ENCODE measurements at places on chromosomes 7 and 10. TPM values are rescaled to one million over a fixed set of nuclear protein-coding genes. Genes with fewer than 3 reads are reported as not detected.

Gene GPR15LG
- not detected for total RNA-seq

Gene SPOCK2
- total RNA-seq, result 5.3 TPM

Gene STX1A
- 40.5 TPM for total RNA-seq

Gene LIPN
- total RNA-seq, result not detected

Gene NRP1
- 21.7 TPM for total RNA-seq

Gene TMEM196
- total RNA-seq, result not detected

Gene TMEM236
- 0.20 TPM for total RNA-seq

DNA sequence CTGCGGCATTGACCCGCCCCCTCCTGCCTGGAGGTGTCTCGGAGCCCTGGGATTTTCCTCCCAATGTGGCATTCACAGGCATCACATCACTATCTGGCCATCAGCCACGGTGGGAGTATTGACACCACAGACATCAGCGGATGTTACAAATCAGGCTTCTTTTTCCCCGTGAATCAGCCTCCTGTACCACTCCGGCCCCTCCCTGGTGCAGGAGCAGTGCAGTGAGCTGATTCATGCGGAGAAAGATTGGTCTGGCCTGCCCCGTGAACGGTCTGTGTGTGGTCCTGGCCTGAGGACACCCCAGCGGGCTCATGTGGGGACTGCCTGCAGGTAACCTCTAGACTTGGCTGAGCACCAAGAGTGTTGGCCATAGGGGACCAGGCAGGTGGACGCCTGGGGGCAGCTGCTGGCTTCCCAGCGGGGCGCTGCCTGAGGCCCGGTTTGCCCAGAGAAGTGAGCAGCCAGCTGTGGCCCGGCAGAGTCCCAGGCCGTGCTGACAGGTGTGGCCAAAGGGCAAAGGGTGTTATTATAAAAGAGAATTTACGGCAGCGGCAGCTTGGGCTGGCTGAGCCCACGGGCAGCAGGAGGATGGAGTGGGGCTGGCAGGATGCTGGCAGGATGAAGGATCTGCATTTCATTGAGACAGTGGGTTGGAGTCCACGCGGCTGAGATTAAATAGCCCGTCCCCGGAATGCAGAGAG is 32.1 kb upstream of the GNA12 start:
- peak; percentile 30 for DNase-seq

- no peak for DNase-seq
These were observed 88.8 kb upstream of the TMEM26 start for GRCh38 chr10:61541960-61542359.

GRCh38 chr10:94219829-94220228 is 142.9 kb downstream of the NOC3L start:
- no peak for DNase-seq

DNA sequence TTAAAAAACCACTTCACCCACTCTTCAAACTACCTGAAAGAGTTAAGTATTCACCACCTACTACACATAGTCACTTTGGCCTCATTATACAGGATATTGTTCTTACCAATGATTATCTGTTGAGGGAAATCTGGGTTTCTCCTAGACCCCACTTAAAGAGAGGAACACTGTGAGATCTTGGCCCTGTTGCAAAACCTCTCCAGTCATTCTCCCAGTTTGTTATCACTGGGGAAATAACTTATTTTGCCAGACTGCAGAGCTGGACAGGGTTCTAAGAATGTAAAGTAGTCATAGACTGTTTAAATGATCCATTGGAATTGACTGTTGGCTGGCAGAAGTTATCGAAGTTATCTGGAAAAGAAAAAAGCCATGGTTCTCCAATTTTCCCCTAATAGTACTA is 143.8 kb downstream of the HGF start:
- DNase-seq, result no peak

DNA sequence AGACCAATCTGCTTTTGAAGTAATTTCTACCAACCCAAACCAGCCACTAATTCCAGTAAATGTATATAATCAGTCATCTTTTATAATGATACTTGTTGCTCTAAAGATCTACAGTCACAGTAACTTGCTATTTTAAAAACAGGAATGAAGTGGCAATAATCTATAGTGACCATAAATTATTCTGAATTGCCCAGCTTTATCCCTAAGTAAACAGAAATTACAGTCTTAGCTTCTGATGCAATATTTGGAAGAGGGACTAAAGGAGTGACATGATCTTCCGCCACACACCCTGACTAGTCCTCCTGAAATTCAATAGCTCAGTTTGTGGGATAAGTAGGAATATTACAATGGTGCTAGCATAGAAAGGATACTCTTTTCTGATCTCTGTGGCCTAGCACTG is 96.1 kb downstream of the ATE1 start:
- no peak for DNase-seq

DNA sequence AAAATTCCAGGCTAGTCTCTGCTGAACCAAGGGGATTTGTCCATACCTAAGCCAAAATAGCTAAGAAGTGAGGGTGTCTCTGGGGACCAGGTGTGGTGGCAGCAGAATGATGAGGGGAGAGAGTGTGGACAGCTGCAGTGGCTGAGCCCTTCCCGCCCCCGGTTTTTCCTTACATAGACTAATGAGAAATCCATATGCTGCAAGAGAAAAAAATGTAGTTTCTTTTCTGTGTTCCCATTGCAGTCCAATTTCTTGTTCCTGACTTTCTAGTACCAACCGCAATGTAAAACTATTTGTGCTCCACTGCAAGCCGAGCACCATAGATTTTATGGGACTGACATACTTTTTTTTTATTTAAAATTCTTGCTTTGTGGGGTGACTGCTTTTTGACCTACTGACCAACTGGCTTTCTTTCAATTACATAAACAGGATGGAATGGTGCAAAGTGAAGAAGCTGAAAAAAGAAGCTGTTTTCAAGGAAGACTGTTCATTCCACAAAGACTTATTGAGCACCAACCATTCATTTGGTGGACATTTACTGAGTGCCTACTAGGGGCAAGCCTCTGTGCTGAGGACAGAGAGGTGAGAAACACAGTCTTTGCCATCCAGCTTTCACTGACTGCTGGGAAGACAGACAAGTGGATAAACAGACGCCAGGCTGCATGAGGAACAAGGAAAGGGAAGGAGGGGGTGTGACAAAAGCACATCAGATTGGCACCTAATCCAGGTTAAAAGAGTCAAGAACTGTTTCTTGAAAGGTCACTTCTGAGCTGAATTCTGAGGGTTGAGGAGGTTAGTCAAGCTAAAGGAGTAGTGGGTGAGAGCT is 9.8 kb downstream of the CEP41 start:
- DNase-seq, result no peak

GRCh38 chr7:6453734-6454133 is 6.0 kb upstream of the DAGLB start:
- DNase-seq, result peak; percentile 90

DNA sequence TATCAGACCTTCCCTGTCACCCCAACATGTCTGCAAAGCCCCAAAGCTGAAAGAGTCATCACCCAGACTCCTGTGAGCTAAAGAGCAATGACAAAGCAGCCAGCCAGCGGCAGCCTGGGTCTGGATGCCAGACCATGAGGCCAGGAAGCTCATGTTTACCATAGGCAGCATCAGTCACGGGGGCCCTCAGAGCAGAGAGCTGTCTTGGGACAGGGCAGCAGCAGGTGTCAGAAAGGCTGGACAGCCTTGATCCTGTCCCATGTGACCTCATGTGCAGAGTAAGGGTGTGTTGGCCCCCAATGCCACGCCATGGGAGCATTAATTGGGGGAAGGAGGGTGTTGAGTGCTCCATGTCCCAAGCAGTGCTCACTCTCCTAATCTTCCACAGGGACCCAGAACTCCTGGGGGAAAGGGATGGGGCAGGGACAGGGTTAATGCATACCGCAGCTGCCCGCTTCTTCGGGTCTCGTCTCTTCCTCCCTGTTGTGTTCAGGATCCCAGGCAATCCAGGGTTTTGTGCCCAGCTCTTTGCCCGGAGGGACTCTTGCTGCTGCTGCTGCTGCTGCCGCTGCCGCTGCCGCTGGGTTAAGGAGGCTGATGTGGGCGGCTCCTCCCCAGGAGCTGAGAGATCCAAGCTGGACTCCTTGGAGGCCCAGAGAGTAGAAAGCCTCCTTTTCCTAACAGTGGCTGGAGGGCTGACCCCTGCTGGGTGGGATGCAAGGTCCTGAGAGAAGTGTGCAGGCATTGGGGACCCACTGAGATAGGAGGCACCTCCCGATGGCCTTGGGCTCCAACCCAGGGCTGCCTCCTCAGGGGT is 7.1 kb downstream of the CCDC201 start:
- no peak for DNase-seq

- DNase-seq, result peak; percentile 49
These were observed 46.1 kb downstream of the CYTH3 start for GRCh38 chr7:6226194-6226799.

DNA sequence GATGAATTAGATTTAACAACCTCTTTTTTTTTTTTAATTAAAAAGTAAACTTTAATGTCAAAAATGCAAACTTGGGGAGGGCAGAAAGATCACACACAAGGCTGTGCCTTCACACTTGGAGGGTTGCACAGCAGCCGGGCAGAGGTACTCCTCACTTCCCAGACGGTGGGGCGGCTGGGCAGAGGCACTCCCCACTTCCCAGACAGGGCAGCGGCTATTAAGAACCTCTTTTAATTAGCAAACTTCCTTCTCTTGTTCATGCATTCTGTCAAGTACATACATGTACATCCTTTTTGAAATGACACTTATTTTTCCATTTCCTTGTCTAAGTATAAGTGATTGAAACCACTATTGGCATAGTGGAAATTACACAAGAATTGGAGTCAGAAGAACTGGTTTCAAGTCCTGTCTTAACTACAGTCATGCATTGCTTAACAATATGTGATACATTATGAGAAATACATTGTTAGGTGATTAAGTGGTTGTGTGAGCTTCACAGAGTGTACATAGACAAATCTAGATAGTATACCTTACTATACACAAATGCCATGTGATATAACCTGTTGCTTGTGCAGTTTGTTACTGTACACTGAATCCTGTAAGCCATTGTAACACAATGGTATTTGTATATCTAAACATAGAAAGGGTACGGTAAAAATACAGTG is 26.5 kb downstream of the BTRC start:
- peak; percentile 84 for DNase-seq

- peak; percentile 35 for DNase-seq
These were observed 67.5 kb upstream of the IGFBP3 start for GRCh38 chr7:45988405-45989057.

DNA sequence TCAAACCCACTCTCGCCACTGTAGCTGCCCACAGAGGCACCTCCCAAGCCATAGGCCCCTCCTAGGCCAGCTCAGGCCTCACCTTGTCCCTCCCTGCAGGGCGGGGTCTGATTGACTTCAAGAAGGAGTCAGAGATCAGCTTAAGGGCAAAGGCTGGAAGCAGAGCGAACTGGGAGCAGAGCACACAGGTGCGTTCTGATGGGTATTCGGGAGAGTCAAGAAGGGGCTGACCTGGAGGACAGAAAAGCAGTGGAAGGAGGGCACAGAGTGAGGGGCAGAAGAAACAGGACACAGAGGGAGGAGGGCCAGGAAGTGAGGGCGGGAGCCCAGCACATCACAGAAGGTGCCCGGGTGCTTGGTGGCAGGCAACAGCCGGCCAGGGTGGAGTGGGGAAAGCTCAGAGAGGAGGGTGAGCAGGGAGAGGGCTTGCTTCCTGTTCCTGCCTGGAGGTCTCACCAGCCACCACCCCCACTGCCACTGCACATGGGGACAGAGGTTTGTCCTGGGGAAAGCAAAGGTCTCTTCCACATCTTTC is at the start of gene AOC1:
Gene AOC1, plus strand, starts transcription at position 147 of the 535 bp plus-strand sequence. CDS start 3,954 bp downstream, outside the sequence.
- DNase-seq, result peak; percentile 67

DNA sequence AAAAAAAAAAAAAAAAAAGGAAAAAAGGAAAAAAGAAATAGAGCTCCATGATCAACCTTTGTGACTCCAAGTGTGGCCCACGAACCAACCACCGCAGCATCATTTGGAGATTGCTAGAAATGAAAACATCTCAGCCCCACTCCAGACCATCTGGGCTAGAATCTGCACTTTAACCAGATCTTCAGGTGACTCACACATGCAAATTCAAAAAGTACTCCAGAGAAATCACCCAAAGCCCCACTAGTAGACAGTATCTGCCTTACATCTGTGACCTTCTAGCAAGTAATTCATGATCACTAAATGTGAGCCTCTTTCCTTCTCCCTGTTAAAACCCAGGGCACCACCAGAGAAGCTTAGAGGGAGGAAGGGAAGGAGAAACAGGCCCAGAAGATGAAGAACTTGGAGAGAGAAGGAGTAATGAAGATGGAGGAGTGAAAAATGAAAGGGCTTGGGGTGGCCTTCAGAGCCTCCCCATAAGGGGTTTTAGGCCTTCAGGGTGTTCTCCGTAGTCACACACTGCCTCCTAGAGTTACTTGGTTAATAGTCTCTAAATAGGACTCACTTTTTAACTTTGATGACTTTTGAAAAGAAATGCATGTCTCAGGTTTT is 94.0 kb downstream of the SLC37A3 start:
- DNase-seq, result no peak

- no peak for DNase-seq
These were observed 103.2 kb downstream of the DYNC1I1 start for GRCh38 chr7:95875519-95875918.

- no peak for DNase-seq
These were observed 5.5 kb upstream of the LRGUK start for GRCh38 chr7:134121632-134122139.
